ENCODE measurements at places on chromosomes 16 and 17.

- no peak overlapping the region for H3K4me3 ChIP-seq
- H3K36me3 ChIP-seq: peaks cover 17% of the 10 kb centered on the region
- no peaks in the 10 kb centered on the region for H3K27me3 ChIP-seq
- no peaks in the 10 kb centered on the region for H3K4me1 ChIP-seq
- no peak for DNase-seq
Observed at GRCh38 chr17:73027130-73027741, 65.3 kb downstream of the SLC39A11 start.

GRCh38 chr17:1916316-1916715, 86.5 kb downstream of the RPA1 start:
- peaks cover 7% of the 10 kb centered on the region for H3K27me3 ChIP-seq
- DNase-seq: no peak
- H3K4me3 ChIP-seq: no peak overlapping the region

GRCh38 chr17:48756830-48757251, 28.3 kb upstream of the HOXB13 start:
- no peaks in the 10 kb centered on the region for H3K36me3 ChIP-seq
- no peak for DNase-seq
- no peak overlapping the region for H3K27ac ChIP-seq

DNA sequence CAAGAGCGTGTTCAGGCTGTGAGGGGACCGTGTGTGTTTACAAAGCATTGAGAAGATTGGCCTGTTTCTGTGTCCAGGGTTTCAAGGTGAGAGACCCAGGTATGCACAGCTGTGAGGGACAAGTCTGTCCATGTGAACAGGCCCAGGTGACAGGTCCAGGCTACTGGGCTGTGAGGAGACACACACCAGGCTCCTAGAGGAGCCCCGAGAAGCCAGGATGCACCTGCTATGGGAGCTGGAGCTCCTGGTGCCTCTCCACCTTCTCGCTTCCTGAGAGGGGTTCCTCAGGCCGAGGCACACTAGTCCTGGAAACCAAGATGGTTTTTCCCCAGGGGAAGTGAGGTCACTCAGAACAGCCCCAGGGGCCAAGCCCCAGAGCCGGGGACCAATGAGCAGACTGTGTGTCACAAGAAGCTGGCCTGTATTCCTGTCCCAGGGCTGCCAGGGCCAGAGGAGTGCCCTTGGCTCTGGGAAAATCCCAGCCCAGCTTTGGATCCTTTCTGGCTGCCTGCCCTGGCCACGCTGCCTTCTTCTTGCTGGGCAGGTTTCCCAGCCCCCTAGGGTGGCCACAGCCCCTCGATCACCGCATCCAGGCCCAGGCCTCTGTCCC, 153.4 kb upstream of the PLCG2 start:
- H3K27me3 ChIP-seq: no peaks in the 10 kb centered on the region
- no peak overlapping the region for H3K27ac ChIP-seq
- peaks cover 16% of the 10 kb centered on the region for H3K4me1 ChIP-seq
- no peak overlapping the region for H3K4me3 ChIP-seq
- peaks cover 2% of the 10 kb centered on the region for H3K36me3 ChIP-seq
- DNase-seq: no peak

- H3K27me3 ChIP-seq: no peaks in the 10 kb centered on the region
- no peak overlapping the region for H3K4me3 ChIP-seq
- peaks cover 41% of the 10 kb centered on the region for H3K36me3 ChIP-seq
Observed at GRCh38 chr16:47424846-47425245, 36.0 kb downstream of the ITFG1 start.

All from activated naive CD8-positive, alpha-beta T cell treated with anti-CD3 and anti-CD28 coated beads, Interleukin-2, amount 10 ng/mL, durations not matched to agents 7 days and 5 days (primary cell).